ENCODE measurements at places on chromosomes 1 and 21.

DNA sequence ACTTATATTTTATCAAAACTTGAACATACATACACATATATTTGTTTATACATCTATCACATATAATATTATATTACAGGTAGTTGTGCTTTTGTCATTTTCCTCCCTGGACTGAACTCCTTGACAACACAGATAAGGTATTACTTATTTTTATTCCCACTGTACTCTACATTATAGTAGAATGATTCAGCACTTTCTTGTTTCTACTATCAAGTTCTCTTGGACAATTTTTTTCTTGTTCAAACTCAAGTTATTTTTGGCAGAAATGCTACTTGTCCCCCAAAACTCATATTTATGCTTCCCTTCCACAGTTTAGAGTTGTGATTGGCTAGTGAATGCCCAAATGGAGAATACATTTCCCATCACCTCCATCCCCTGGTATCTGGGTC is 10.8 kb upstream of the PTPRC start:
- no peak for DNase-seq

GRCh38 chr21:33975548-33976081 is 60.0 kb upstream of the ATP5PO start:
- no peak for DNase-seq

GRCh38 chr1:22323141-22323845 is 128.4 kb upstream of the ZBTB40 start:
- peak; percentile 16 for DNase-seq

DNA sequence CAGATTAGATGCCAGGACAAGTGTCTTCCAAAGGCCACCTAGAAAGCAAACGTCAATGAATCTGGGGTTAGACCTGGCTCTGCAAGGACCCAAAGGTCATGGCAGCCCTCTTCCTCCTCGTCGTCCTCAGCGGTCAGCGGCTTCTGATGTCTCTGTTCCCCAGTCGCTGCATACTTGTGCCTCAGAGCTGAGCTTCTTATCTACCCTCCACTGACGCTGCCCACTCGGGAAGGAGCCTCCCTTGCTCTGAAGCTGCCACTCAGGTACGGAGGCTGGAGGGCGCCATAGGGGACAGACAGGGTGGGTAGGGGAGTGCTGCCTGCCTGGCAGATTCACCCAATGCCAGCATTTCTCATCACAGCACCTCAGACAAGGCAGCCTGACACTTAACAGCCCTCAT is 11.4 kb upstream of the UMODL1 start:
- DNase-seq: no peak

- DNase-seq: peak; percentile 31
Measured at GRCh38 chr21:41164981-41165655, 2.8 kb upstream of the BACE2 start.

GRCh38 chr1:232630047-232630893 is at the start of gene SIPA1L2:
Gene SIPA1L2 (minus strand): TSS chr1:232630133. CDS start chr1:232515339, 114,794 bp downstream.
- peak; percentile 96 for DNase-seq

DNA sequence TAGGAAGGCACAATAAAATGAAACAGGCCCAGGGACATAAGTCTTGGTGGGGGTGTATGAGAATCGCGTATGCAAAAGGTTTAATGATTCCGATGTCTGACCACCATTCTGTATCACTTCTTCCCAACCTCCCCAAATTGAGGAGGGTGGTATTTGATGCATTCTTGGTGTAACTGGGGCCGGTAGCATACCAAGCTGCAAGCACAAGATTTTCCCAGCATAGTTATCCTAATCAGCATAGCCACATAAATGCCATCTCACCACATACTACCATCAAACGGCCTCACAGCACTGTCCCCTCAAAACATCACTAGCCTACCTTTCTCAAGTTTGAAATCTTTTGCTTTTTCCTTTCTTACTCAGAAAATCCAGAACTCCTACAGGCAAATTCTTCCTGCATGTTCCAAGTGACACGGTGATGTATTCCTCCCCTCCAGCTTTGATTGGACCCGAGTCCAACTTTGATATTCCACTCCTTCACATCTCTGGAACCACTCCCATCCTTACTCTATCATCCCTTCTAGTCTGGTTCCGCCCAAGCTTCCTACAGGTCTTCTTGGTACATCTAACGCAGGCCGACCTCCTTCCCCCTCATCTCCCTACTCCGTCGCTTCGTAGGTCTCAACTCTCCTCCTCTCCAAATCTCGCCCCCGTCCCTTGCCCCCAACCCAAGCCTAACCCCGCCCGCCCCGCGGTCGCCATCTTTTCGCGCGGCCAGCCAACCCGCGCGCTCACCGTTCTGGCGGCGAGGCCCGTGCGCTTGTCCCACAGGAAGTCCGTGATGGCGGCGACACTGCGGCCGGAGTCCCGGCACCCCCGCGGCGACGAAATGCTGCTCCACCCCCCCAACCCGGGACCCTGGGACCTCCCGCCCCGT is 600 bp downstream of the CLK2 start:
- DNase-seq: no peak

DNA sequence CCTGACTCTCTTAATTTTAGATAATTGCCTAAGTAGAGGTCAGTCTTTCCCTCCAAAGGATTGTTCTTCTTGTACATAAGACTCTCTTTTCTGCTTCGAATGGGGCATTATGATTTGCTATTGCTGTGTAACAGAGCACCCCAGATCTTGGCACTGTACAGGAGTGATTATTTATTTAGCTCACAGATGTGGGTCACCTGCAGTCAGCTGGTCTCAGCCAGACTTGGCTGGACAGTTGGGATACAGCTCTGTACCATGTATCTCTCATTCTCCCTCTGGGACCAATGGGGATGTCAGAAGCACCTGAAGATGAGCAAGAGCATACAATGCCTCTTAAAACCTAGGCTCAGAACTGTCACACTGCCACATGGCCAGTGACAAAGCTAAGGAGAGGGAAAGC is 23.4 kb upstream of the KCND3 start:
- DNase-seq: no peak

DNA sequence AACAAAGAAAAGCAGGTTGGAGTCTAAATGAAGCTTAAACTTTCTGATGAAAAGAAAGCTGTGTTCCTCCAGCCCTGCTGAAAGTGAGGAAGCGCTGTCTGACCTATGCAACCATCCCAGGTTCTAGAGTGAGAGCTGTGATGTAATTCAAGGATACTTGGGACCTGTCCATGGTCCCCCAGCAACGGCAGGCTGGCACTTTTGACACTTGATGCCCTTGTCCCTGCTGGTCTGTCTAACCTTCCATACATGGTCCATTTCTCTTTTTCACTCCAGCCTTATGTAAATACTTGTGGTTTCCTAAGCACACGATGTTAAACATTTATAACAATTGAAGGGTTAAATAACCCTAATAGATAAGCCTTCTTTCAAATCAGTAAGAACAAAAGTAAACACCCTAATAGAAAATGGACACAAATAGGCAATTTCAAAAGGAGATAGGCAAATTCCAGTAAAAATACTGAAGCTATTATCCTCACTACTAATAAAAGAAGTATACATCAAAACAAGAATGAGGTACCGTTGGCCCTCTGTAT is 17.7 kb upstream of the KDM4A start:
- DNase-seq: no peak
